ENCODE measurements at places on chromosomes 5 and 9.

DNA sequence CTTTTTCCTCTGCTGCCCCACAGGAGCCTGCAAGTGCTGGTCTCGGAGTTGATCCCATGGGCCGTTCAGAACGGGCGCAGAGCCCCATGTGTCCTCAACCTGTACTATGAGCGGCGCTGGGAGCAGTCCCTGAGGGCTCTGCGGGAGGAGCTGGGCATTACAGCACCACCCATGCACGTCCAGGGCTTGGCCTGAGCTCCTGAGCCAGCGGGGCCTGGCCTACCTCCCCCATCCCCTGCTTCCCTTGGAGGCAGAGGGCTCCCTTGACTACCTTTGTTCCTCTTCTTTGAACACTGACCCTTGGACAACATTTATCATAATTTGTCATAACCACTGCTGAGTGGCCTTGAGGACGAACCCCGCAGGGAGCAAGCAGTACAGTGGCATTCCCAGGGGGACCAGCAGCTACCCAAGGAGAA, 6.9 kb upstream of the SLC27A4 start:
- DNase-seq = no peak

GRCh38 chr5:113235884-113236283, 198.9 kb downstream of the TSSK1B start:
- no peak for DNase-seq

DNA sequence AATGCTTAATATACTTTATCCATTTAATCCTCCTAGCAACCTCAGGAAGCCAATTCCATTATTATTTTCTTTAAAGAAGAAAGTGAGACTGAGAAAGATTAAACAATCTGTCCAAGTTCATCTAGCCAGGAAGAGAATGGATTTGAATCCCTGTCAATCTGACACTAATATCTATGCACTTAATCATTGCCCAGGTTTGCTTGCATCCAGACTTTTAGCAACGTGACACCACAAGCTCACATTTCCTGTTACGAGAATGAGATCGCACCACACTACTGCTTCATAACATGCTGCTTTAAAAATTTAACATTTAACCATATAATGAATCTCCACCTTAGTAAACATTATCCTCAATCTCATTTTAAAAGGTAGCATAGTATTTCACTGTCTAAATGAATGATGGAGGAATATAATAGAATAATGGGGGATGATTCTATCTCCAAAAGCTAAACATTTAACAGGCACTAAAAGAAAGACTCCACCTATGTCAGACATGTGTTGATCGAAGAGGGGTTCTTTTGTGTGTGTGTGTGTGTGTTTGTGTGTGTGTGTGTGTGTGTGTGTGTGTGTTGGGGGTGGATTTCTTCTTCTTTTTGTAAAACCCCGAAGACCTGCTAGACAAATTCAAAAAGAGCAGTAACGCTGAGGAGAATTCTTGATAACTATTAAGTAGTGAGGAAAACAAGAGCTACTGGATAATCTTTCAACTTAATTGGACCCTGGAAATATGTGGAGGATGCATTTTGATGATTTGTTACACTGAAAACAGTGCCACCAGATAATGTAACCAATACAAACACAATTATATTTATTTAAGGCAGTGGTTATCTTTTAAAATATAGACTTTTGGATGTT, 138.7 kb upstream of the NR3C1 start:
- no peak for DNase-seq

DNA sequence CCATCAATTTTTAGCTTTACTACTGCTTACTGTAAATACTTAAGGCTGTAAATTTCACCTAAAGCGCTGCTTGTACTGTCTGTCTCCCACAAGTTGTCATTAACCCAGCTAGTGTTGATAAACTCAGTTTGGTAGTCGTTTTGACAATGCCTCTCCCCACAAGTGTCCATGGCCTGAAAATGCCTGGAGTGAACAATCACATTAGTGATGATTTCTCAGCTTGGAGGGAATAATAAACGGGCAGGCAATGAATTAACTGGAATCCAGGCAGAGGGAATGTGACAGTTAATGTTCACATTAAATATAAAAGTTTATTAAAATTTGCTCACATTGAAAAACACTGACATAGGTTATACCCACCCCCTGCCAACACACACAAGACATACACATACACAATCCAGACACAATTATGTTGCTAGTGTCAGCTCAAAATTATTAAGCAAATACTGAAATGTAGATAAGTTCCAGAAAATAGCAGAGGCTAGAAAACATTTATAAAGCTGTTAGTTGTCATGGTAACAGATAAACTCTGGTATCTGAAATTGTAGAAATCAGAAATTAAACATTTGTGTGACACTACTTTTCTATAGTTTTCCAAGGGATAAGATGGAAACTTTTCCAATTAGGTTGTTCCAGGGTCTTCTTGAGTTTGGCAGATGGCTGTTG, 341.9 kb downstream of the DIRAS2 start:
- no peak for DNase-seq

DNA sequence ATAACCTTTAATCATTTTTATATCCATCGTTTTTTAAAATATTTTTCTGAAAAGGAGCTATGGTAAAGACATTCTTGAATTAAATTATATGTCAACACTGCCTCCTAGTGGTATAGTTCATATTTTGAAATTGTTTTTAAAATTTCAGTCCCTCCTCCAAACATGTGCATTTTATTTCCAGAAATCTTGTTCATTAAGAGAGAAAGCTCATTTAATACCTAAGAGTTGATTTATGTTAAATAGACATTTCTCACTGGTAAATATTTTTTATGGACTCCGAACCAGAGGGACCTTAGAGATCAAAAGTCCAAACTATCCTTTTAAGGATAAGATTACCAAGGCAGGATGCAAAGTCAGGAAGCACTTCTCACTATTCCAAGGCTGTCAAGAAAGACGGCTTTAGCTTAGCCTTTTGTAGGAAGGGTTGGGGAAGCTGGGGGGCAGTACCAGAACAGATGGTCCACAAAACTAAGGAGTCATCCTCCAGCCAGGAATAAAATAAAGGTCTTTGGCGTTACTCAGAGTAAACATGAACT, 21.6 kb downstream of the BHMT start:
- peak; percentile 79 for DNase-seq

GRCh38 chr5:94391996-94392395, 226.4 kb downstream of the KIAA0825 start:
- DNase-seq = no peak

Measured in suppressor macrophage treated with lipopolysaccharide for 4 hours (primary cell).